ENCODE measurements at places on chromosomes 3 and 15. TPM values are rescaled to one million over a fixed set of nuclear protein-coding genes. Genes with fewer than 3 reads are reported as not detected.

Gene ACTL6A
- 77.5 TPM for total RNA-seq

Gene CLDN18
- not detected for total RNA-seq

Gene SUSD5
- total RNA-seq: not detected

Gene LSAMP
- not detected for total RNA-seq

Gene WDR72
- not detected for total RNA-seq

Gene TOPBP1
- total RNA-seq: 86.3 TPM

Gene ERICH6
- total RNA-seq: 0.19 TPM

Gene C3orf22
- not detected for total RNA-seq

Gene GPR62
- total RNA-seq: not detected

Gene NKTR
- total RNA-seq: 111 TPM

Gene P2RY1
- total RNA-seq: 2.4 TPM

Gene SAMD7
- not detected for total RNA-seq

Gene HDGFL3
- 22.8 TPM for total RNA-seq

Gene C3orf85
- total RNA-seq: not detected

Gene RTP1
- total RNA-seq: not detected

Gene LNP1
- total RNA-seq: 3.2 TPM

Gene FGF12
- not detected for total RNA-seq

Gene CASR
- 0.23 TPM for total RNA-seq

Gene TLR9
- total RNA-seq: 2.3 TPM

Gene IGSF11
- not detected for total RNA-seq

Gene AADACL2
- total RNA-seq: not detected

Gene RARRES1
- total RNA-seq: not detected

Gene PIK3CB
- total RNA-seq: 26.3 TPM

Gene EXD1
- total RNA-seq: not detected

Gene GOLGA8R
- 2.7 TPM for total RNA-seq

Gene C3orf49
- total RNA-seq: not detected

Gene ISL2
- total RNA-seq: 0.77 TPM

Gene SLC2A2
- not detected for total RNA-seq

Gene INSYN1
- total RNA-seq: not detected

Gene MUSTN1
- 1.3 TPM for total RNA-seq

Gene TMCO5A
- not detected for total RNA-seq

Gene PEX11A
- total RNA-seq: 4.0 TPM

Gene CBLB
- total RNA-seq: 159 TPM

Data from activated T-cell treated with anti-CD3 and anti-CD28 coated beads, Interleukin-2, amount 50 U/mL, for 72 hours (primary cell).